ENCODE measurements at places on chromosomes 6 and 20.
A peak's percentile ranks its signal among the peaks of the same experiment; 100 is the strongest.

GRCh38 chr20:14622796-14623195 lies 285.4 kb upstream of the FLRT3 start:
- peak; percentile 54 for DNase-seq

DNA sequence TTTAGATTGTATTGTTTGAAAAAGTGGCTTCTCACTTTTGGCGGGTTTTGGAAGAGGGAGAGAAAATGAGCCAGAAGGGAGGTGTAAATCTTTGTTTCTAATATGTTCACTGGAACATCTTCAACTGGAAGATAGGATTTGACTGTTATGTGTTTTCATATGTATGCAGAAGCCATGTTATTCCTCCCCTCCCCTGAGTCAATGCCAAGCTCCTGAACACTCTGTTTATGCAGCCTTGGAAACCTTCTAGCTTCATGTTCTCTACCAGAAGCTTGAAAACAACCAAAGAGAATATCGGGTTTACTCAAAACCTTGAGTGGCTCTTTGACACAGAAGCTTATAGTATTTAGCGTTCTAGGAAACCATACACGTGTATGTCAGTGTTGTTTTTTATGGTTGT lies 279.1 kb downstream of the PRL start:
- no peak for DNase-seq

GRCh38 chr6:28750926-28751458 lies 172.8 kb downstream of the TRIM27 start:
- no peak for DNase-seq

DNA sequence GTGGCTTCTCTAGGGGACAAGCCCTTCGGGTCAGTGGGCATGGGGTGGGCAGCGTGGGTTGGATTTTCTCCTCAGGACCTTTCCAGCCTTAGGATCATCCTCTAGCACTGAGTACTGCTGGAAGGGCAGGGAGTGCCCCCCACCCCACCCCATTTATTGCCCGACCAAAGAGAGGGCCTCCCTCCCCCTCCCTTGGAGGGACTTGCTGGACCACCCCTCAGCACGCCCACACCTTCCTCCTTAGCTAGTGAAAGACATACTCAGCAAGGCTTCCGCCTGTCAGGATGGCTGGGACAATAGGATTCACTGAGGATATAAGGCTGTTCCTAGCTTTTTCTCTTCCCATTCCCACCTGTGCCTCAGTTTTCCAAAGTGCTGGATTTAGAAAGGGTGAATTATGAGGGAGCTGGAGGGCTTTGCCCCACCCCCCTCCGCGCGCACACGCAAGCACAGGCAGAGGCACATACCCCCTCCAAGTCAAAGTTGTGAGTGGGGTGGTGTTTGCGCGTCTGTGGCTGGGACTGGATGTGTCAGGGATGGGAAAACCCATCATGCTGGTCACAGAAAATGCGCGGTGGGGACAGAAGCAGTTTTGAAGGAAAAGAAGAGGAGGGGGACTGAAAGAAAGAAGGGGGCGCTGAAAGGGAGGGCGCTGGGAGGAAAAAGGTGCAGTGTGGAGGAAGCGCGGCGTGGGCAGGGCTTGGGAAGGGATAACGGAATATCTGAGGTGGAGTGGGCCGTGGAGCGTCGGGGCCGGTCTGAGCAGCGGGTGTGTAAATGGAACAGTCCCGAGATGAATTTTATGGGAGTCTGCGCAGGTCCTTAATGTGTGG lies 693 bp upstream of the SLC29A1 start:
- DNase-seq: no peak

DNA sequence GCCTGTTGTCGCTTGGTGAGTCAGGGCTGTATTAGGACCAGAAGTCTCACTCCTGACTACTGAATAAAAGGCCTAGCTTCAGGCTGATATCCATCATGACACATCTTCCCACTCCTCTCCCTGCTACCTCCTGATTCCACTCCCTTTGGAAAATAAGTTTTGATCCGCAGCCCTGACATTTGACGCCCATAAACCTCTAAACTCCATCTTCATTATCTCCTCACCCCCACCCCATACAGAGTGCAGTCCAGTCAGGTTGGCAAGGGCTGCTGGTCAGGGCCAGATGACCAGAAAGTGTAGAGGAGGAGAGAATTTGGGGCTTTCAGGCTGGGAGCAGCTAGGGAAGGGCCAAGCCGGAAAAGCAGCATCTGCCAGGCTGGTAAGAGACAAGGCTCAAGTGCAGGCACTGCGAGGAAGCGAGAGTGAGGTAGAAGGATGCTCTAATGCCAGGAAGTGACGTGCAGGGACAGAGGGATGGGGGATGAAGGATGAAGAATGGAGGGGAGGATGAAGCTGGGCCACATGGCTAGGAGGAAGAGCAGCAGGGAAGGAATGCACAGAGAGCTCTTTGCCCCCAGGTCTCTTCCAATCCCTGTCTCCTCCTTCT lies 1.2 kb downstream of the GGT7 start:
- no peak for DNase-seq

DNA sequence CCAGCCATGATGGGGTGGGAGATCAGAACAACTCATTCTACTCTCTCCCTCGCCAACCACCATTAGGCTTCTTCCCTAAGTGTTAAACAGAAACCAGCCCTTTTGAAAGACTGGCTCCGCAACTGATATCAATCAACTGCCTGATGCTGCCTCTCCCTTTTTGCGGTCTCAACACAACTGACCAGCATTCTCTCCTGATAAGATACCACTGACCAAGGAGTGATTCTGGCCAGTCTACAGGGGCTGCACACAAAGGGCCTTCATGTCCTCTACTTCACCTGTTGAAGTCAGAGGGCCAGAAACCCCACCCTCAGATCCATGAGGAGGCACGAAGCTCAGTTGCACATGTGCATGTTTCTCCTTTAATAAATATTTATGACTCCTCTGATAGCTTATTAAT lies 145.1 kb downstream of the CD24 start:
- DNase-seq: no peak

DNA sequence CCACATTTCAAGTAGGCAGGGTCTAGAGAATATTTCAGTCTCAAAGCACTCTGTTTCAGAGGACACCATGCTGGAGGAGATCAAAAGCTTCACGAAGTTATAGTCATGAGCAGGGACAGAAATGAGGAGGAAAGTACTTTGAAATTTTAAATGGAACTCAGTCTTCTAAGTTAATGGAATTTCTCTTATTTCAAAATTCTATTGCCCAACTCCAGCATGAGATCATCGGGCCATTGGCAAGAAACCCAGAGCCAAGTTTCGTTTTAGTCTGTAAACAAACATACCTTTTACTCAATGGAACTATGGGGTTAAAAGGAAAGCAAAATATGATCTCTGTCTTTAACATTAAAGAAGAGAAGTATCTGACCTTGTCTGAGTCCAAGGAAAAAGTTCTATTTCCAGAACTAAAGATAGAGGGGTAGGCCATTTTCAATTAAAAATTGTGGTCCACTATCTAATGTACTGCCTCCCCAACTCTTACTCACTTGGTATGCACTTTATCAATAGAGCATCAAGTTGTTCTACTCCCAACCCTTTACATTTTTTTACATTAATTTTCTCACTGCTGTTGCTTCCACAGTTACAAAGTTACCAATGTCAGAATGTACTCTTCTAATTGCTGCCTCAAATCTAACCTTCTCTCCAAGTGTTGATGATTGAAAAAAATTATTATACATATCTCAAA lies 235.3 kb upstream of the NRSN1 start:
- DNase-seq: peak; percentile 20

DNA sequence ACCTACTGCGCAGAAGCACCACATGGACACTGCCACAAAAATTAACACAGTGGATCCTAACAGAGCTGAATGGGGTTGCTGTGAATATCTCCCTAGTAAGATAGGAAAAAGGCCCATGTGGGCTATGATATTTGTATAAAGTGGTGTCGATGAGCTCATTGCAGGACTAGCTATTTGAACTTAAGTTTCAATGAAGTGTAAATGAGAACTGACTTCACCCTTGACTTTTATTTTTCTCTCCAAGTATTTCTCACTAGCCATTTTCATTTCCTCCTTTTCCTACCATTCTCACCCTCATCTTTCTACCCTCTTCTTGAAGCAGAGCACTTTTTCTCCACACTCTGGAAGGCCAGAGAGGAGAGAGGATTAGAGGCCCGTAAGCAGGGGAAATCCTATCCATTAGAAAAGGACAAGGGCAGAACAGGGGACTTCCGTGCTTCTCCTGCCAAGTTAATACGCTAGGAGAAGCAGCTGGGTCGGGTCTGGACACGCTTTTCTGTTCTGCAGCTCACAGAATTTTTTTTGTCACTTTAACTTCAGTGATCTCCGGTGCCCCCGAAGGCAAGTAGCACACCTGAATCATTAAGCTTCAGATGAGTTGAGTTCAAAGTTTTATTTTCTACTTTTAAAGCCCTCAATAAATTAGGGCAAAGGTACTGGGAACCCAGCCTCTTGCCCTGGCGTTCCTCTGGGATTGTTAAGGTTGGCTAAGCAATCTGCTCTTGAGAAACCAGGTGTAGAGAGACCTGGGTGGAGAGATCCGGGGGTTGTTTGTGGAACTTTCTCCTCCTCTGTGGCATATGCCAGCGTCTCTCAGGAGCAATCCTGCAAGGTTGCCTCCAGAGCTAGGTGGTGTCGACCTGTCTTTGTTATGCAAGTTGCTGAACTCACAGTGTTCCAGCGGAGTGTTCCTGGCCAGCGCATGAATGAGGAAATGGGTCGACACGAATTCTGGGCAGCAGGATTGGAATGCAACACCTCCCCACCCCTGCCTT lies 56.2 kb upstream of the ARID1B start:
- DNase-seq: no peak

- DNase-seq: no peak
Measured at GRCh38 chr6:70616728-70617260, 50.1 kb downstream of the SDHAF4 start.

DNA sequence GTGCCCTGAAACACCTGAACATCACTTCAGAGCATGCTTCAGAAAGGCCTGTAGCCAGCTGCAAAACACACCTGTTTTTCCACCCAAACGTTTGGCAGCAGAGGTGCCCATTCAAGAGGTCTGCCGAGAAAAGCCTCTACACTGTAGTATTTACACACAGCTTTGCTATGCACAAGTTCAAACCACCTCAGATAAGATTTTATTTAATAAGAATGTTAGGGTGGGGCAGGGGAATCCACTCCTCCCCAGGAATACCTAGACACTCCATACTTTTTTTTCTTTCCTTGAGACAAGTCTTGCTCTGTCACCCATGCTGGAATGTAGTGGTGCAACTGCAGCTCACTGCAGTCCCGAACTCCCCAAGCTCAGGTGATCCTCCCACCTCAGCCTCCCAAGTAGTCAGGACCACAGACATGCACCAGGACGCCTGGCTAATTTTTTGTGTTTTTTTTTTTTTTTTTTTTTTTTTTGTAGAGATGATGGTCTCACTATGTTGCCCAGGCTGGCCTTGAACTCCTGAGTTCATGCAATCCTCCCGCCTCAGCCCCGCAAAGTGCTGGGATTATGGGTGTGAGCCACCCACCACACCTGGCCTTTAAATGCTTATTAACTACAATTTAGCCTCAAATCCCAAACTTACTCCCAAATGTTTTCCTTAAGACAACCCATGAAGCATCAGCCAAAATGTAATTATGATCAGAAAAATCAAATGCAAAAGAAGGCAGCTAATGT lies 9.7 kb downstream of the MRPL14 start:
- DNase-seq: no peak

DNA sequence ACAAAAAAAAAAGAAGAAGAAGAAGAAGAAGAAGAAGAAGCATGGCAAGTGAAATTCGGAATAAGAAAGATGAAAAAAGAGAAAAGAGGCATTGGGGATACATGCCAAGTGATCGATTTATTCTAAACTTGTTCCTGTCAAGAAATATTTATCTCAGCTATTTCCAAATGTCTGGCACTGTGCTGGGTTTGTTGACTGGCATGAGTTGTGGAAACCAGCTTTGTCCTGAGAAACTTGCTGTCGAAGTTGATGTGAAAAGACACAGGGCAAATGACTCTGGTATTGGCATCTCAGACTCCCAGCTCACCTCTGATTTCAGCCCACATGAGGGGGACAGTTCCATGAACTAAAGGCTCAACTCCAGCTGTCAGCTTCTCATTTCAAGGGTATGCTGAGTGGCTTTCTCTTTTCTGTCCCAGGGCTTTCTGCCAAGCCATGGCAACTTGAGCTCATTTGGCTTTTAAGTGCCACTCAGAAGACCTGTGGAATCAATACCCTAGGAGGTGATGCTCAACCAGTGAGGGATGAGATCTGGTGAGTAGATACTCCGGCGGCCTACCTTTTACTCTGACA lies 253.3 kb upstream of the JAG1 start:
- DNase-seq: no peak

- no peak for DNase-seq
Measured at GRCh38 chr6:52539607-52540006, 37.3 kb downstream of the TRAM2 start.

DNA sequence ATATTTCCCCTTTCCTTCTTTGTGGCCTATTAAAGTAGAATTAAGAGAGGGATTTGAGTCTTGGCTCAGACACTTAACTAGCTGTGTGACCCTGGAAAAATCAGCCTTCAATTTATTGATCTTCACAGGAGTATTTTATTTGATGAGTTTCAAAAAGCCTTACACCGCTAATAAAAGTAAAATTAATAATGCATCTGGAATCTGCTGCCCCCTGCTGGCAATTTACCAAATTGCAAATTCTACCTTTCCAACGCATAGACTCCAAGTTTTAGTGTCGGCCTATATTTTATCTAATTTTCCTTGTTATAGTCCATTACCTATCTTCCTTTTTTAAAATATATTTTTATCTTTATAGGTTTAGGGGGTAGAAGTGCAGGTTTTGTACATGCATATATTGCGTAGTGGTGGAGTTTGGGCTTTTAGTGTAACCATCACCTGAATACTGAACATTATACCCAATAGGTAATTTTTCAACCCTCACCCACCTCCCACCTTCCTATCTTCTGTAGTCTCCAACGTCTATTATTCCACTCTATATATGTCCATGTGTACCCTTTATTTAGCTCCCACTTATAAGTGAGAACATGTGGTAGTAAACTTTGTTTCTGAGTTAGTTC lies 46.3 kb downstream of the GOPC start:
- no peak for DNase-seq

Measured in epithelial cell of prostate (primary cell).